ENCODE measurements at places on chromosomes 6 and 20.

- DNase-seq = peak; percentile 63
These were observed 80.3 kb upstream of the CCDC28A start for GRCh38 chr6:138692978-138693909.

DNA sequence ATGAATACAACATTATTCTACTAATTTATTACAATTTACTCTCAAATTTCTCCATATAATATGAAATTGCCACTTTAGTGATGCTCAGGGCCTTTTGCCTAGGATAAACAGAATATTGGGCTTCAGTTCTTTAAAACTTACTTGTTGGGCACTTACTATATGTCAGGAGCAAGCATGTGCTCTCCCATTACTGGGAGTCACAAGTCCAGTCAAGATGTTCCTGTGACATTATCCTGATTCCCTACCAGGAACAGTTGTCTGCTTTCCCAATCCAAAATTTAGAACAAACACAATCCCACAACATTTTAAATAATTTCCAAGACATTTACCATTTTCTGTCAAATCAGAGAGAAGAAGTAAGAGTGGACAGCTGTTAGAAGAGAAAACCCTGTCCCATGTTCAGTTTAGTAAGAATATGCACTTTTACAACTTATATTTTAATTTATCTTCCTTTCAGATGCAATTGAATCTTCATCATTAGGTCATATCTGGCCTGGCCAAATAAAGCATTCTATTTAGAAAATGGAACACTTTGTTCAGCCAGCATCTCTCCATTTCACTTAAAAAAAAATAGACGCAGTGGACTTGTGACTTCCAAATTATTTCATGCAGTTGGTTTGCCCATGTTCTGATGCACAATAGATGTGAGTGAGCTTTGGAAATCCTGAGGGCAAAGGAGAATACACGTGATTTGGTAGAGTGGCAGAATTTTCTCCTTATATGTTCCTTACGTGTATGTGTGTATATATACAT is 159.8 kb downstream of the CLIC5 start:
- no peak for DNase-seq

DNA sequence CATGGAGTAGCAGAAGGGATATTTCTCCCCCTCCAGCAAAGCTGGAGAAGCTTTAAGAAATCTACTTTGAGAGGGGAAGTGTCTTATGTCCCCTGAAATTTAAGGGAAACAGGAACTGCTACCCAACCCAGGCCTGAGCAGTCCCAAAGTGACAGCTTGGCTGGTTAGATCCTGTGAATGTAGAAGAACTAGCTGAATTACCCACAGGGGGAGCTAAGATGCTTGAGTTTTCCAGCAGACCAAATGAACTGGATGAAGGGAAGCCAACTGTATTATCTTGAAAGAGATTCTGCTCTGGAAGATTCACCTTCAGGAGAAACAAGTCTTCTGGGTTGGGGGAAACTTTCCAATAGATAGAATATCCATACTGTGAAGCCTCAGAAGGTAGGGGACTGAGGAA is 303.3 kb upstream of the MMS22L start:
- DNase-seq = no peak

DNA sequence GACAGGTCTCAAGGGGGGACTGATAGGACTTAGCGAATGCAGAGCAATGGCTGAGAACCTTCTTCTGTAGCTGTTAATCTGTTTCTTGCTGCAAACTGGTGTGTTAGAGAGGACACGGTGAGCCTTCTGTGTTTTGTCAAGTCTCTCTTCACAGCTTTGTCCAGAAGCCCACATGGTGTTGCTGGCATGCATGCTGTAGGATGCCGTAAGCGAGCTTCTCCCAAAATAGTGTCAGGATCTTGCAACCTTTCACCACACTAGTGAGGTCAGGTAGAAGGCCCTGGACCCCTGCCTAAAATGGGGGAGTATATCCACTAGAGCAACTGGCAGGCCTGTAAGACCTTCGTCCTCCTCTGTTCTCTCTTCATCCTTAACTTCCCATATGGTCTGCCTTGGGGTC is 51.9 kb upstream of the GLP1R start:
- no peak for DNase-seq

DNA sequence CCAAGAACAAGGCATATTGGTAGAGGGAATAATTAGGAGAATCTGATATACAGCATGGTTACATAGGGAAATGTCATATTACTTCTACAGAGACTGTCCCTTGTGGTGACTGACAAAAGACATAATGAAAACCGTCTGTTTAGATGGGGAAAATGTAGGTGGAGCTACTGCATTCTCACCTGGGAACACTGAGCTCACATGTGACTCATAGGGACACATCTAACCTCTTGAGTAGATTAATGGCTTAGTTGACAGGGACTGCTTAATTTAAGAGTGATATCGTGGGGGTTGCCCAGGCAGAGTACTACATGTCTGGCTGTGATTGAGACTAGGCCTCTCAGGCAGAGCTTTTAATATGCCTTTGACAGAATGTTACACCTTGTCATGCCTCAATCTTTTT is 235.3 kb upstream of the ZFP64 start:
- no peak for DNase-seq

- no peak for DNase-seq
These were observed 1.3 kb downstream of the DAAM2 start for GRCh38 chr6:39793516-39793915.

- no peak for DNase-seq
These were observed 129.9 kb downstream of the DOK5 start for GRCh38 chr20:54605319-54605718.

GRCh38 chr6:167995731-167996151 is 1.7 kb upstream of the KIF25 start:
- no peak for DNase-seq
